ENCODE measurements at places on chromosomes 2 and 18.

GRCh38 chr2:109188496-109188890, 59.5 kb downstream of the SH3RF3 start:
- no peak for DNase-seq

- no peak for DNase-seq
Measured at GRCh38 chr2:25215232-25215631, 46.9 kb upstream of the POMC start.

DNA sequence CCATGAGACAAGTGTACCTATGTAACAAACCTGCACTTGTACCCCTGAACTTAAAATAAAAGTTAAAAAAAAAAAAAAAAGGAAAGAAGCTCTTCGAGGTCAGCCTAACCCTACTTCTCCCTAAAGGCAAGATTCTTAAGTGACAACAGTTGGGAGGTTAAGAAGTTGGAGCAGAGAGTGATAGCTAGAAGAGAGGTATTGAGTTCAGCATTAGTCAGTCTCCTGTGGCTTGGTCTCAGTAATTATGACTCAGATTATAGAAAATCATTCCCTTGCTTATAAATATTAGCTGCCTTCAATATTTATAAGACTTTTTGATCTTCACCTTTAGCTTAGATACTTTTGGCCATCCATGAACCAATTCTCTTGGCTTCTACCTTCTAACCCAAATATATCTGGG, 926.8 kb upstream of the SLC39A10 start:
- DNase-seq: no peak

DNA sequence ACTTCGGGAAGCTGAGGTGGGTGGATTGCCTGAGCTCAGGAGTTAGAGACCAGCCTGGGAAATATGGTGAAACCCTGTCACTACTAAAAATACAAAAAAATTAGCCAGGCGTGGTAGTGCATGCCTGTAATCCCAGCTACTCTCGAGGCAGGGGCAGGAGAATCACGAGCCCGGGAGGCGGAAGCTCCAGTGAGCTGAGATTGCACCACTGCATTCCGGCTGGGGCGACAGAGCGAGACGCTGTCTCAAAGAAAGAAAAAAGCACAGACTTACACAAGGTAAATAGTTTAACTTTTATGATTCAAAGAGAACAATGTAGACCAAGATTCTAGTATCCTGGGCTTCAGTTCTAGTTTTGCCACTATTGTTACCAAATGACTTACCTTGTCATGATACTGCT, 37.4 kb downstream of the NCKAP1 start:
- no peak for DNase-seq

DNA sequence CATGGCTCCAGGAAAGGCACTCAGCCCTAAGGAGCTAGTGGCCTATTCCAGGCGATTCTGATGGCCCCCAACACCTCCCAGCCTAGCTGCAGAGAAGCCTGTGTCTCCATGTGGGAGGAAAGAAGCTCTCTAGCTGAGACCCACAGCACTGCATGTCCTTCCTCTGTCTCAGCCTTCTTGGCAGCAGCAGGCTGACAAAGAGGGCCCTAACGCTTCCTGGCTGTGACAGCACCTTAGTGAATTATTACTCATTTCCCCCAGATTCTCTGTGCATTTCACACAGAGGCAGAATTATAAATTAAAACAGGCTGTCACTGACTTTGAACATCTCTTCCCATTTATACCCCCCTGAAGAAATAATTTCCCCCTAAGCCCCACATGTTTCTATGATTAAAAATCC, 206.8 kb downstream of the CLIP4 start:
- no peak for DNase-seq

DNA sequence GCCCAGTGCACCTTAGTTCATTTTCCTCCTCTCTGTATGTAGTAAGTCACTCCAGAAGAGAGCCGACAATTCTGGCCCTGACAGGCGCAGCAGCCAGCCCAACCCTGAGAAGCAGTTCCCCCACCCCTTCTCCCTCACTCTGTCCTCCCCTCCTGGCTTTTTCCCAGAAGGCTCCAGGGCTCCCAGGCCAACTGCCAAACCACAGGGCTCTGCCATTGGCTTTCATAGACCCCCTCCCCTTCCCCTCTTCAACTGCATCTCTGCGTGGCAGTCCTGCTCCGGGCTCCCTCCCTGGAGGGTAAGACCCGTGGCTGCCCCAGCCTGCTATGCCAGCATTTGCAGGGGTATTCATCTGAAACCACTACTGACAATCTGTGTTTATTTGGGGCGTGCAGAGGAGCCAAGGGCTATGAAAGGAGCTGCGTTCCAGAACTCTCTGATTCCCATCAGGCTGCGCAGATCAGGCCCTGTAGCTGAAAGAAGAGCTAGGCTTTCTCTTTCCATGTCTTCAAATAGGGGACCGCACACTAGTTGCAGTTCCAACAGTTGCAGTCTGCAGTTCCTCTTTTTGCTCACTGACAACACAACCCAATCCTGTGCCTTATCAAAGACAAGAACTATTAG, 388.6 kb upstream of the TNP1 start:
- no peak for DNase-seq

DNA sequence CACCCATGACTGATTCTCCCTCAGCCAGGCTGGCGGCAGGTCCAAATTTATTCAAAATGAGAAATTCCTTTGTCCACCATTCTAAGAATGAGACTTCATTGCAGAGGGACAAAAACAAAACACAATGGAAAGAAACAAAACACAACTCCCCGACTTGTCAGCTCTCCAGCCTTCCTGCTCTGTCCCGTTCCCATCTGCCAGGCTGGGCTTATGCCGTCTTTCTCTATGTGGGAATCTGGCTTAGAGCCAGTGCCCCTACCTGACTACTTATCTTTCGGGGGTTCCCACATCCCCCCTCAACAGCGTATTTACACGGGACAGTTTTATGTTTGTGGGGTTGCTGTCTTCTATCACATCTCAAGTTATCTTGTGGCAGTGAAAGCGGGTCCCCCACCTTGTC, 13.8 kb downstream of the CELF4 start:
- DNase-seq: no peak

- DNase-seq: no peak
Measured at GRCh38 chr2:195663007-195663406, 6.0 kb downstream of the SLC39A10 start.

- DNase-seq: no peak
Measured at GRCh38 chr2:231661422-231662027, 46.8 kb upstream of the PTMA start.

DNA sequence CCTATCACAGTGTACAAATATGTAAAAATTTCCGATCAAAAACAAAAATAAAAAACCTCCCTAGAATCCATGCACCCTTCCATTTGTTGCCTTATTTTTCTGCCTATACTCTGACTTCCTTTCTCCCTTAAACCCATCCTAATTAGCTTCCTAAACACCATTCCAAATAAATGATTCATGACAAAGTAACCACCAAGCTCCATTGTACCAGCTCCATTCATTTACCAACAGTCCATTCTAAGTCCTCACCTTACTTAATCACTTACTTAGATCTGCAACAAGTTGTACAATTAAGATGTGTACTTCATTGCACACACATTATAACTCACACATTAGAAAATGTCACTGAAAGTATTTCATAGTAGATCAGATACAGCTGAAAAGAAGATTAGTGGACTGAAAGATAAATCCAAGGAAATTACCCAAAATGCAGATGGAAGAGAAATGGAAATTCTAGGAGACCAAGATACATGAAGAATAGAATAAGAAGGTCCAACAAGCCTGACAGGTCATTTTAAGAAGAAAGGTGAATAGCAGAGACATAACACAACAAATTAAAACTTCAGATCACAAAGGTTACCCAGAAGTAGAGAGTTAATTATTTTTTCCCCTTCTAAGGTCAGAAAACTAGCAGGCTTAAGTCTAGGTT, 154.6 kb downstream of the DYM start:
- DNase-seq: no peak

DNA sequence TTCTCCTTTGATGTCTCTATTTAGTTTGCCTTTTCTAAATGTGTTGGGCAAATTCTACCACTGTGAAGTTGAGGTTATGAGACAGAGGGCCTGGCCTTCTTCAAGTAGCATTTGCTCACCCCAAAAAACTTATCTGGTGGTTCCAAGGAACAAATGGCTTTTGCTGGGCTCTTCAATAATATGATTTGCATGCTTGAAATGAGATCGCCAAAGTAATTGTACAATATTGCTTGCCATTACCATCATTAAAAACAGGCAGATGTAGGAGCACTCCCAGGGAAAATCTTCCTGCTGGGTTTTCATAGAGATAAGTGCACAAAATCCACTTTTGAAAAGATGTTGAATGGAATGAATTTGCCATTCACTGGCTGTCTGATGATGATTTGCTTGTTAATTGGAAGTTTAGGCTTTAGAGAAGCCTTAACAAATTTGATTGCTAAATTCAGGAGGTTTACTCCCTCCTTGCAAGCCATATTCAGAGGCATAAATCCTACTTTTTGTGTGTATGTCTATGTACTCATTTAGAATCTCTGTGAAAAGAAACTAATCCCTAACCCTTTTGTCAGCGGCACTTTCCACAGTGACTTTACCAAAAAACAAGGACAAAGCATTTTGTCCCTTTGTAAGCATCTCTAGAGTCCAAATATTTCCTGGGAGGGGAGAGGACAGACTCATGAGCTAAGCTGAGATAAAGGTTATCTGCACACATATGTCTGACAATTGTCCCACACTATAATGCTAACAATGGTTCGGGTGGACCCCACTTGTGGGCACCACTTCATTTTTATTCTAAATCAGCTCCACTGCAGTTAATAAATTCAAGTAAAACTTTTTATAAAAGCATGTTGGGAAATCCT, 240.8 kb upstream of the PIK3C3 start:
- no peak for DNase-seq

GRCh38 chr2:7030810-7031209, 113.6 kb downstream of the RNF144A start:
- no peak for DNase-seq

DNA sequence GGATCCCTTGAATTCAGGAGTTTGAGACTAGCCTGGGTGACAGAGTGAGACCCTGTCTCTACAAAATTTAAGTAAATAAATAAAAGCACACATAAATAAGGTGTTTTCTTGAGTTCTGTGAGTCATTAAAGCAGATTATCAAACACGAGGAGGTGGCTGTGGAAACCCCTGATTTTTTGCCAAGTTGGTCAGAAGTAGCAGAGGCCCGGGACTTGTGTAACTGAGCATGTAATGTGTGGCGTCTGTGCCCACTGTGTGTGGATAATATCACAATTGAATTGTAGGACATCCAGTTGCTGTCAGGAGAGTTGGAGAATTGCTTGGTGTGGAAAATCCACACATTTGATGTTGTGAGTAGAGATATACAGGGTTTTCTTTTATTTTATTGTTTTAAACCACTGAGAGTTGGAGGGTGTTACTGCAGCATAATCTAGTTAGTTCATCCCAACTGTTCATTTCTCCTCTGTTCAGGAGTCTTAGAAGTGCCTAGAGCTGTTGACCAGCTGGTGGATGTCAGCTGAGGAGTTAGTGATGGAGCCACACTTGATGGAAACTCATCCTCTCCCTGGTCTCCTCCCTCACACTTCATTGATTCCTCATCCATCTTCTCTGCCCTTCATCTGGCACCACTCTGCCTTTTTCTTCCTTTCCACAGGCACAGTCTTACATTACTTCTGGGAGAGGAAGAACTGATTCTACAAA, 45.9 kb upstream of the RHOB start:
- DNase-seq: no peak

GRCh38 chr2:104758199-104758620, 95.7 kb upstream of the POU3F3 start:
- DNase-seq: no peak

DNA sequence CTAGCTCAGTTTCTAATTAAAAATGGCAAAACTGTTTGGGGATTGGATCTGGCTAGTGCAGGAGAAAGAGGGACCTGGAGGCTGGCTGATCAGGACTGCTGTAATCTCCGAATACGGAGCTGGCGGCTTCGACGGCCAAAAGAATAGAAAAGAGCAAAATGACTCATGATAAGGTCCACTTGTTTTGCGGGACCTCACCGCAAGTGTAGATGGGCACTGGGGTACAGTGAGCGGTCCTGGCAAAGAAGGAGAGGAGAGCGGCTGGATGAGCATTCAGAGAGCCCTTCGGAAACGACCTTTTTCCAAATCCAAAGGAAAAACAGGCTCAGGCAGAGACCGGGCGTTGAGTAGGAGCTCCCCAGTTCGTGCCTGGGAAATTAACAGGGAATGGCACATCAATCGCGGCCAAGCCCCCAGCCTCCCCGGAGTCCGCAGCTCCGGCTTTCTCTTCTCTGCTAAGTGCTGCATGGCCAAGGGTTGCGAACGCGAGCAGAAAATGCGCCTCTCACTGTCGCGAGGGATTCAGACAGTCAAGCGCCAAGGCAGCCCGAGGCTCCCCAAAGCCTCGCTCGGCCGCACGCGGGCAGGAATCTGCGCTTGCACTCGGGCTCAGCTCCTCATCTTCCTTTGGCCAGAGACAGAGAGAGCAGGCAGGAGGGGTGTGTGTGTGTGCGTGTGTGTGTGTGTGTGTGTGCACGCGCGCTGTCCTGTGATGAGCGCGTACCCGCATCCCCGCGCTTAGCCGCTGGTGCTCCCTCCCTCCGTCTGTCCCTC, 1.8 kb downstream of the DCC start:
- no peak for DNase-seq

DNA sequence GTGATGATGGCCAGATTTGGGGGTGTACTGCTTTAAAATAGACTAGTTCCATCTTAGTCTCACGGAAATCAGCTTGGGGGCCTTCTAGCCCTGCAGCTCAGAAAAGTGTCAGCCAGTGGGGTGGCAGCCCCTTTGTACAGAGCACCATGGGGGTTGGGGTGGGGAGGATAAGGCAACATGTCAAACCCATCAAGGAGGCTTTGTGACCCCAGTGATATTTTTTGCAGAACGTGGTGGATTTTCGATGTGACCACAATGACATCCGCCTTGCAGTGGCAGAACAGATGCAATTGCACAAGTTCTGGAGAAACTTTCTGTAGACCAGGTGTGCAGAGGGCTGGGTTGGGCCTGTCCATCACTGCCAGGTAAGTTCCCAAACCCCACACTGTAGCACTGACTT, 3.0 kb upstream of the CD8A start:
- DNase-seq: no peak

GRCh38 chr2:218444692-218445357, 25.9 kb downstream of the VIL1 start:
- DNase-seq: no peak

DNA sequence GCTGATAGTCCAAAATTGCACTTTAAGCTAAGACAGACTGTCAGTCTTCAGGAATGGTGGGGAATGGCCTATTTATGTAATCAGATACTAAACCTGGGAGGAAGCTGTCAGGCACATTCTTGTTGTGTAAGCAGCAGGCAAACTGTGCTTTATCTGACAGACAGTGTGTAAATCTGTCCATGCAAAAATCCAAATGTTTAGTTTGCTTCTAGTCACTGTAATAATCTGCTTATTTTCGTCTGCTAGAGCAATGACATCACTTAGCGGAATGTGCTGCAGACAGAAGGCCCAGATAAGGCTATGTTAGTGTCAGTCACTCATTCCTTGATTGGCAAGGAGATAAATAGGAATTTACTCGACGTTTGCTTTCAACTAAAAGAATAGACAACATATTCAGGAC, 263.5 kb downstream of the ZNF407 start:
- no peak for DNase-seq

Measured in stimulated activated CD4-positive, alpha-beta T cell treated with anti-CD3 and anti-CD28 coated beads, Interleukin-1b, Interleukin-23, amount 100 ng/mL, for 1 hour (primary cell).